ENCODE measurements at places on chromosomes 6 and 20.

- no peak for DNase-seq
Observed at GRCh38 chr20:40603057-40603651, 85.9 kb downstream of the MAFB start.

DNA sequence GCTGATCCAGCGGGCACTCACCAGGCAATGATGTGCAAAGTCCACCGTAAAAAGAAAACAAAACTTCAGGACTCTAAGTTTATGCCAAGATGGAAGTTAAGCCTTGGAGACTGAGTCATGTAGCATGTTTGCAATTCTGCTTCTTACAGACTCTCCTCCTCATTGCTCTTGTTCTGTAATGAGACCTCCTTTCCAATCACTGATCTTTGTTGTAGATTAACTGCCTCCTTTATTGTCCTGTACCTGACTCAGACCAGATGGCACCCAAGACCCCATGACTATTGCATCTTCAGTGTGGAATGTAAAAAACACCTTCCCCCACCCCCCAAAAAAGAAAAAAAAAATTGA lies 11.2 kb downstream of the NEU1 start:
- no peak for DNase-seq

DNA sequence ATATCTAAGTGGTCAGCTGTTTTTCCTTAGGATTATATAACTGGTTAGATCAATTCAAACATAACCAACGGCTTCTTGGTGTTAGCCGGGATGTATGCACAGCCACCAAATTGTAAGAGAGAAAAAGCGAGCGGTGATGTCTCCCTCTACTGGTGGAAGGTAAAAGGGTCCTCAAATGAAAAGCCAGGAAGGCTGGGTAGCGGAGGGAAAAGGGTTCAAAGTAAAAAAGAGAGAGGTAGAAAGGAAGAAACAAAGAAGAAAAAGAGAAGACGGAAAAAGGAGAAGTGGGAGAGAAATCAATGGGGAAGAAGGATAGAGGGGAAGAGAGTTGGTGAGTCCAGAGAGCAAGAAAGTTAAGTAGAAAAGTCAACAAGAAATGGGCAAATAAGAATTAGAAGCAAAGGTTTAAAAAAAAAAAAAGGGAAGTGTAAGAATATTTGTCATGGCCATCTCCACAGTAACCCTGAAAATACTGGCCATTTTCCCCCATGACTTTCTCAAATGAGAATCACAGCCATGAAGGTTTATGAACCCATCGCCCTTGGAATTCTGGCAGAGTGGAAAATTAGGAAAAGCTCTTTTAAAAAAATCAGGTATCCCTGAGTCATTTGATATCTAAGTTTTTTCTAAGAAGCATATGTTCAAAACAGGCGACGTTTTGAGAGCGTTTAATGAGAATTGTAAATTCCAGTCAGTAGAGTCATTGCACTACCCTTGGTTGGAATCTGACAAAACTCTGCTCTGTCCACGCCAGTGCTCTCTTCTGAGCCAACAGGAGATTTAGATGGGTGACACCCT lies 155.6 kb upstream of the SNX9 start:
- DNase-seq = peak; percentile 44

- no peak for DNase-seq
Observed at GRCh38 chr20:10603378-10603777, 70.4 kb downstream of the JAG1 start.

DNA sequence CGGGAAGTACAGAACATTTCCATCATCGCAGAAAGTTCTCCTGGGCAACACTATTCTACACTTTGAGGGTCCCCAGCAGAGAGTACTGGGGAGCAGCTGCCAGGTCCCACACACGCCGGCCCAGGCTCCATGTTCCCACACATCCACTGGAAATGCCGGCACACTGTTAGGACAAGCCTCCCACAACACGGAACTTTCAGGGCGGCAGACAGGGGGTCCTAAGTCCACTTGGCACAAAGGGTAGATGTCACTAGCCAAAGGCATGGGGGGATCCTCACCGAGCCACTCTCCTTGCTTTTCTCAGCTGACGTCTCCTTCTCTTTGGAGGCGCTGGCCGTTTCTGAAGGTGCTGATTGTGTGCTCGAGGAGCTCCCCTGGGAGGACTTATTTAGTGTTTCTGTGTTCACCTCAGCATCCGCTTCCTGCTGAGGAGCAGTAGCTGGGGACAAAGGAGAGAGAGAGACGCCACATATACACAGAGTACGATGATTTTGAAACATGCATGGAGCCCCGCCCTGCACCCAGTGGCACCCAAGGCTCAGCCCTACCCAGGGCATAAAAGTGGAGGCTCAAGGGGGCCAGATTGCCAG lies 135.4 kb downstream of the ZMYND8 start:
- DNase-seq = no peak

DNA sequence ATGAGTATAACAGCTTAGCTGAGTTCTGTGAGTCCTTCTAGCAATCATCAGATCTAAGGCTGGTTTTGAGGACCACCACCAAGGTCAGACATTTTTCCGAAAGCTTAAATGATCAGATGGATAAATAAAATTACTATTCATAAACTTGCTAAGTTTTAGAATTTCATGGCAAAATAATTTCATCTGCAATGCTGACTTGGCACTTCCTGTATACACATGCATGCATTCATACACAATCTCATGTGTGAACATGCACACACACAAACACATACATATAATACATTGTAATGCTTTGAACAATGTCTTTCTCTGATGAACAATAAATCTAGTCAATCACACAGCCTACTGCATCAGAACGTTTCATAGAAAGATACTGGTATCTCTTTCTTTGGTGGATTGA lies 1068.3 kb downstream of the HACE1 start:
- DNase-seq = no peak

GRCh38 chr20:46774236-46774635 lies 64.8 kb downstream of the SLC2A10 start:
- no peak for DNase-seq

DNA sequence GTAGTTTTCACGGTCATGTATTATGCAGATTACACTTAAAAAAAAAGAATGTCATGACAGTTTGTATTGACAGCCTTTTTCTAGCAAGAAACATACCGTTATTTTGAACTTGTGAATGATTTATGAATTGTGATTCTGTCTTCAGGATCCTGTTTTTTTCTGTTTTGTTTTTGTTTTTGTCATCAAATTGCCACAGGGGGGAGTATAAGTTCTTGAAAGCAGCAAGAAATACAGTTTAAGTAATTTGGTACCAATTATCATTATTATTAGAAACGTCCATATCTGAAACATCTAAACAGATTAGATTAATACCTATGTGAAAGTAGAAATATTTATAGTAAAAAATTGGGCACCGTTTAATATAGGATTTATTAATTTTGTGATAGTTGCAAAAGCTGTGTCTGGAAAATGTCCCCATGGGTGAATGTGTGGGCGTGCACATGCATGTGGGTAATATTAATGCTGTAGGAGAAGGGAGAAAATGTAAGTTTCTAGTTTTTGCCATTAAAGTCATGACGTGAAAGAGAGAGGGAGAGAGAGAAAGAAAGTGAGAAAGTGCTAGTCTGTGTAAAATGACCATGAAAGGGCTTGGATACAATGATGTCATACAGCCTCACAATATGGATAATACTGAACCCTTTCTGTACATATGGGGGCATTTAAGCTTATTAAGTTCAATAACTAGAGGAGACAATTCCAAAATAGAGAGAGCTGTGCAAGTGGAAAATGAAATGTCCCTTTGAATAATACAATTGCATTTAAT lies 9.4 kb upstream of the CCN2 start:
- no peak for DNase-seq

GRCh38 chr20:51529758-51530157 lies 12.8 kb downstream of the NFATC2 start:
- no peak for DNase-seq

- DNase-seq = peak; percentile 45
Observed at GRCh38 chr6:22113026-22113766, 183.6 kb downstream of the PRL start.

DNA sequence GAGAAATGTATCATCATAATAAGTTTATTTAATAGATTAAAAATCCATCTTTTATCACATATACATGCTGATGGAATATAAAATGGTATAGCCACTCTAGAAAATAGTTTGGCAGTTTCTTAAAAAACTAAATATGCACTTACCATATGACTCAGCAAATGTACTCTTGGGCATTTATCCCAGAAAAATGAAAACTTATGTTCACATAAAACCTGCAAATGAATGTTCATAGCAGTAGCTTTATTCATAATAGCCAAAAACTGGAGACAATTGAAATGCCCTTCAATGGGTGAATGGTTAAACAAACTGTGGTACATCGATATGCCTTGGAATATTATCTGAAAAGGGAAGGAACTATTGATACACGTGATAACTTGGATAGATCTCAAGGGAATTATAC lies 6.4 kb upstream of the NCOA7 start:
- no peak for DNase-seq

GRCh38 chr6:163539101-163539762 lies 124.7 kb downstream of the QKI start:
- DNase-seq = no peak

DNA sequence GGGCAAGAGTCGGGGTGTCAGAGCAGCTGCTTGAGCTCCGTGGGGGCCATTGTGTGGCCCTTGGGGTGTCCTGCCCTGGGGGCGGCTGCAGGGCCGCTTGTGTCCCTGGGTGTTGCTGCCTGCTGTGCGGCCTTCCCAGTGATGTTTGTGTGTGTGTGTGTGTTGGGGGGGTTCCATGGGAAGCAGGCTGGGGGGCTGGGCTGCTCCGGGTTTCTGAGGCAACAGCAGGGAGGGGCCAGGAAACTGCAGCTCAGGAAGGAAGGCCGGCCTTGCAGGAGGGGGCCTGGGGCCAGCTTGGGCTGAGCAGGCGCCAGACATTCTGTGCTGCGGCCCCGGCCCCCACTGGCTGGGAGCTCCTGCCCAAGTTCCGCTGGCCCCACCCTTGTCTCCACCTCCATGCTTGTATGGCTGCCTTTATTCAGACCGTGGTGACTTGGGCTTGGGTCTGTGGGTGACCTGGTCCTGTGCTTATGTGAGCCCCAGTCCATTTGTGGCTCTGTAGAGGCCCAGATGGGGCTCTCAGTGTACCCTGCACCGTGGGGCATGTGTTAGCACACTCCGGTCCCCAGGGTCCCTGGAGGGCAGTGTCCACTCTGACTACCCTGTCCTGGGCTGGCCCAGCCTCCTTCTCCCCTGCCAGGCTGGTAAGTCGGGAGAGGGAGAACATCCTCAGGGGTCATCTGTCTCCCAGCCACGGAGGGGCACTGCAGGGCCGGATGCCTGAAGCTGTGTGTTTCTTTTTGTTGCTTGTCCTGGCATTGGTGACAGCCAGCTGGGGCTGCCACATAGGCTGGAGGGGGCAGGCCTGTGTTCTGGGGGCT lies 4.6 kb upstream of the SOX18 start:
- peak; percentile 68 for DNase-seq

DNA sequence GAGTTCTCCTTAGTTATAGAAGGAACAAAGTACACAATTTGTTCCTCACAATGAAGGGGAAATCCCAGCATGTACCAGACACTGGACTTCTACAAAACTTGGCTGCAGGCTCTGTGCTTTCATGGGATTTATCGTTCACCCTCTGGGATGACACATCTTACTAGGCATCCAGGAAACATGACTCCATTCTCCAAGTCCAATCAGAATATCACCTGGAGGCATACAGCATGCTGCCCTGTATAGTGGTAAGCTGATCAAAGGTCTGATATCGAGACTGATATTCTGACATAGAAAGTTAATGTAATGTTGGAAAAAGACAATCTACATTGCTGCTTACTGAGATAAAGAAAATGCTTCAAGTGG lies 6.7 kb downstream of the RWDD2A start:
- peak; percentile 26 for DNase-seq

GRCh38 chr6:36373368-36374019 lies 14.0 kb downstream of the ETV7 start:
- DNase-seq = no peak

DNA sequence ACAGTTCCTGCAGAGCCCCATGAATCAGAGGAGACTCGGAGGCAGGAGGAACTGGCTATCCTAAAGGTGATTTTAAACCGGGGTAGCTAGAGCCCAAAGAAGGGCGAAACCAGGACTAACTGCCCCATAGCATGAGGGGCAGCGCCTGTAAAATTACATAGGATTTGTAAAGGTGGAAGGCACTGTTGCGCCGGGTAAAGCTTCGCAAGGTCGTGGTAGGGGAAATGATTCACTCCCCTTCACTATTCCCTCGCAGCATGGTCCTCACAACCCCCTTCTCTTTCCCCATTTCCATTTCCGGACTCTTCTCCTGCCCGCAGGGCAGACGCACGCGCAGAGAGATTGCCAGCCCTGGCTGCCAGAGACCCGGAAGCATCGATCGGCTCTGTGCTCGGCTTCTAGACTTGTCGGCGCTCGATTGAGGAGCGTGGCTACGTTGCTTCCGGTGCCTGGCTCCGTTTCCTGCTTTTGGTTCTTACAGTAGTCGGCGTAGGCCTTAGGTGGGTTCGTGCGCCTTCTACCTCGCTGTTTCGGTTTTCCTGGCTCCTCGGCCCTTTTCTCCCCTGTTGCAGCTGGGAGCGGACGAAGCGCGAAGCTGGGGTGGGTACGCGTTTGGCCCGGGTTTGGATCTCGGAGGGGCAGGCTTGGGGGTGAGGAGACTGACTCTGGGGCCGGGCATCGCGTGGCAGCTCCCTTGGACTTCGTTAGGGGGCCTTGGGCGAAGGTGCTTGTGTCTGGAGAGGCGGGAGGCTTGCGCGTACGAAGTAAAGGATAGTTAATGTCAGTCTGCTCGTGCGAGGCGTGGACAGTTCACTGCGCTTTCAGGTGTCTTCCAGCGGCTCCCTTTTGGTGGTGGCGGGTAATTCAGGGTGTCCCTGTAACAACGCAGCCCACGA lies at the start of gene SNRPB2:
Gene SNRPB2 (plus strand): TSS at position 462 of the 896 bp plus-strand sequence. CDS start 1,677 bp downstream, outside the sequence.
- peak; percentile 71 for DNase-seq

DNA sequence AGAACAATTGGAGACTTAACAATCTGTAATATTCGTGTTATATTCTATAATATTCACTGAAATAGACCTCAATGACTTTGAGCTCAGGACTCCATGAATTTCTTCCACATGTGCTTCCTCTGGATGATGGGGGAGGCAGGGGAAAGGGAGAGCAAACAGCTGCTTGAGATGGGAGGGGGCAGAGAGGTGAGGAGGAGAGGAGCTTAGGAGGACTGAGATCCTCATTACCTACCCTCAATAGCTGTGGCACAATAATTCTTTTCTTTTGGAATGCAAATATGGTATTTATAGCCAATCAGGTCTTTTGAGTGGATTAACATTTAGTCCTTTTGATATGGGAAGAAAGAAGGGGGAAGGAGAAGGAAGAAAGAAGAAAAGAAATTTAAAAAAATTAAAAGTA lies 64.1 kb upstream of the ZNF217 start:
- no peak for DNase-seq

- no peak for DNase-seq
Observed at GRCh38 chr6:152379423-152379822, 257.7 kb downstream of the SYNE1 start.
